ENCODE measurements at places on chromosomes 1 and 21. TPM values are rescaled to one million over a fixed set of nuclear protein-coding genes. Genes with fewer than 3 reads are reported as not detected.

The WDR47 gene
- total RNA-seq, result 22.4 TPM

The OR14A16 gene
- not detected for total RNA-seq

The S100A16 gene
- total RNA-seq, result 1,000 TPM

The AMPD1 gene
- not detected for total RNA-seq

The PDPN gene
- total RNA-seq, result 65.2 TPM

The MAP1LC3C gene
- not detected for total RNA-seq

The ANGPTL3 gene
- total RNA-seq, result not detected

GRCh38 chr1:106907795-106908194 lies 148.7 kb upstream of the PRMT6 start:
- no peak for DNase-seq

DNA sequence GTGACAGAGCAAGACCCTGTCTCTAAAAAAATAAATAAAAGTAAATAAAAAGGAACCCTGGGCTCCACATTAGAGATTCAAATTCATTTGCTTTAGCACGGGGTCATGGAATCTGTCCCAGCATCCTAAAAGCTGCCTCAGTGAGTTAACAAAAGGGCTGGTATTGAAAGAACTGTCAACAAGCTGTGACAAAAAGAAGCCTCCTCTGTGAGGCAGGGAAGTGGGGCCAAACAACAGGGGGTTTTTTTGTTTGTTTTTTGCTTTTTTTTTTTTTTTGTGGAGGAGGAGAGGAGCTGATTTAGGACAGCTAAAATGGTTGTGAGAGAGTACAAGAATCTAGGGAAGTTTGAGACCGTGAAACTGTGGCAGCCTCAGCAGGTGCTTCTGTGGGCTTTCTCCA lies 115.7 kb downstream of the LIPI start:
- no peak for DNase-seq

- no peak for DNase-seq
These were observed 13.9 kb downstream of the CHIT1 start for GRCh38 chr1:203215573-203215972.

DNA sequence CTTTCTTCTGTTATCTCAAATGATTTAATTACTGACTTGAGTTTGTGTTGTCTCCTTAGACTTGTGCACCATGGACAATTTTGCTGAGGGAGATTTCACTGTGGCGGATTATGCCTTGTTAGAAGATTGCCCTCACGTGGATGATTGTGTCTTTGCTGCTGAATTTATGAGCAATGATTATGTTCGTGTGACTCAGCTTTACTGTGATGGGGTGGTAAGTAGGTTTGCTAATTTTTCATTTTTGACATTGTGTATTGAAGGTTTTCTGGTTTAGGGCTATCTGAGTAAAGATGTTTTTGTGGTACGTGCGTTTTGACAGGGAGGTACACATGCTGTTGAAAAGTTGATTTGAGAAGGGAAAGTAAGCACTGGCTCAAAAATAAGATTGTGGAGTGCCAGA lies 14.1 kb downstream of the TTC3 start:
- DNase-seq, result no peak

GRCh38 chr1:115677565-115677964 lies 35.8 kb downstream of the VANGL1 start:
- DNase-seq, result no peak

- no peak for DNase-seq
These were observed 2.2 kb upstream of the PDZK1IP1 start for GRCh38 chr1:47191940-47192457.

DNA sequence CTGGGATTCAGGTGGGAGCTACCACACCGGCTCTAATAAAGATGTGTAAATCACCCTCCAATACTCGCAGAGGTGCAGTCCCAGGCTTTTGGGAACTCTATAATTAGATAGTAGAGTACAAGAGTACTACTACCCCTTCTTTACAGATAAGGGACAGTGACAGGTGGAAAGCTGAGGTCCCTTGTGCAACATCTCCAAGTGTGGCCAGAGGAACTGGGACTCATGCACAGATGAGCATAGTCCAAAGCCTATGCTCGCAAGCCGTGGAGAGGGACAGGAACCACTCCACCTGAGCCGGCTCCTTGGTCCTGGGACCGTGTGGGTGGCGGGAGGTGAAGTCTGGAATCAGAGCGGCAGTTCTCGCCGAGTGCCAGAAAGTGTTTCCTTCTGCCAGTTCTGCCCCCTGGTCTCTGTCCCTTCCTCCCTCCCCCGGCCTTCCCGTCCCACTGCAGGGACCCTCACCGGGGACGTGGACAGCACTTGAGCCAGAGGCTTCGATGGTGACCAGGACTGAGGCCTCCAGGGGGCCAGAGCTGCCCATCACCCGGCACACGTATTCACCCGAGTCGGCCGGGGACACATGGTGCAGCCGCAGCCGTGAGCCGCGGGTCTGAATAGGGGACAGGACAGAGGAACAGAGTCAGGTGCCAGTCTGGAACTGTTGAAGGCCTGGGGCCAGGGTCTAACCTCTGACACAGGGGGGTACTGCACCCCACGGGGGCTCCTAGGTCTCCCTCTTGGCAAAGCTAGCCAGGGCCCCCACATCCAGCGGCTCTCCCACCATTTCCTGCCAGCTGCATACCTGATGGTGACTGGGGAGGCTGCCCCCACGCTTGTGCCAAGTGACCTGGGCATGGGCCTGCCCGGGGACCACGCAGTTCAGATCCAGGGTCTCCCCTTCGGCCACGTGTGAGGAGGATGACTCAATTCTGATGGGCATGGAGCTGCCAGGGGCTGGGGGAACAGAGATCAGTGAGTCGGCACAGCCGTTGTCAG lies 33.9 kb downstream of the LDLRAD2 start:
- no peak for DNase-seq

GRCh38 chr1:238099871-238100270 lies 209.1 kb upstream of the ZP4 start:
- peak; percentile 38 for DNase-seq

DNA sequence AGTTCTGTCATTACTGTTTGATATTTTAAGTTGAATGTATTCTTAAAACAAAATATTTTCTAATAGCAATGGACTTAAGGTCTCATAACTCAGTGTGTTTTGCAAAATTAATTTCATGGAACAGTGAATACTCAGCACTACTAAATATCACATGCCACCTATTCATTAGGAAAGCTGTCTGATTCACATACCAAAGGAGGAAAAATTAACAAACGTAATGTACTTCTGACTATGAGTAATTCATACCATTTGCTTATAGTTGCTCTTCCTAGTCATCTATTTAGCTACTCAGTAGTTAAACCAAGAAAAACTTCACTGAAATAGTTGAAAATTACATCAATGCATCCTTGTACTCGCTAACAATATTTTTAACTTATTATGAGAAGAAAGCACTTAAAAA lies 35.2 kb downstream of the TP53BP2 start:
- no peak for DNase-seq

DNA sequence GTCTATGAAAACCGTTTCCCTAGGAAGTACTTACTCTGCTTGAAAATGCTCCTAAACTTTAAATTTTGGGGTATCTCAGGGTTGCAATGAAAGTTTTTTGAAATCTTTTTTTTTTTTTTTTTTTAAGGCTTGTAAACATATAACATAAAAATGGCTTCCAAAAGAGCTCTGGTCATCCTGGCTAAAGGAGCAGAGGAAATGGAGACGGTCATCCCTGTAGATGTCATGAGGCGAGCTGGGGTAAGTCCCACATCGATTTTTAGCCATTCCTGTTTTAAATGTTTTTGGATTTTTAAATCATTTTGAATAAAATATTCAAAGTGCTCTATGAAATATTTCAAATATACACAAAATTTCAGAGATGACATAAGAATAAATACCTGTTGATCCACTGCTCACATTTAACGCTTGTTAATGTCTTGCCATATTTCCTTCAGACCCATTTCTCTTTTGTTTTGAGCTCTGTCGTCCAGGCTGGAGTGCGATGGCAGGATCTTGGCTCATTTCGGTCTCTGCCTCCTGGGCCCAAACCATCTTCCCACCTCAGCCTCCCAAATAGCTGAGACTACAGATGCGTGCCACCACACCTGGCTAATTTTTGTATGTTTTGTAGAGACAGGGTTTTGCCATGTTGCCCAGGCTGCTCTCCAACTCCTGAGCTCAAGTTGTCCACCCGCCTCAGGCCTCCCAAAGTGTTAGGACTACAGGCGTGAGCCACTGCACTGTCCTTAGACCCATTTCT lies 1.3 kb downstream of the PARK7 start:
- no peak for DNase-seq

GRCh38 chr1:193747579-193747978 lies 561.2 kb upstream of the B3GALT2 start:
- DNase-seq, result no peak

DNA sequence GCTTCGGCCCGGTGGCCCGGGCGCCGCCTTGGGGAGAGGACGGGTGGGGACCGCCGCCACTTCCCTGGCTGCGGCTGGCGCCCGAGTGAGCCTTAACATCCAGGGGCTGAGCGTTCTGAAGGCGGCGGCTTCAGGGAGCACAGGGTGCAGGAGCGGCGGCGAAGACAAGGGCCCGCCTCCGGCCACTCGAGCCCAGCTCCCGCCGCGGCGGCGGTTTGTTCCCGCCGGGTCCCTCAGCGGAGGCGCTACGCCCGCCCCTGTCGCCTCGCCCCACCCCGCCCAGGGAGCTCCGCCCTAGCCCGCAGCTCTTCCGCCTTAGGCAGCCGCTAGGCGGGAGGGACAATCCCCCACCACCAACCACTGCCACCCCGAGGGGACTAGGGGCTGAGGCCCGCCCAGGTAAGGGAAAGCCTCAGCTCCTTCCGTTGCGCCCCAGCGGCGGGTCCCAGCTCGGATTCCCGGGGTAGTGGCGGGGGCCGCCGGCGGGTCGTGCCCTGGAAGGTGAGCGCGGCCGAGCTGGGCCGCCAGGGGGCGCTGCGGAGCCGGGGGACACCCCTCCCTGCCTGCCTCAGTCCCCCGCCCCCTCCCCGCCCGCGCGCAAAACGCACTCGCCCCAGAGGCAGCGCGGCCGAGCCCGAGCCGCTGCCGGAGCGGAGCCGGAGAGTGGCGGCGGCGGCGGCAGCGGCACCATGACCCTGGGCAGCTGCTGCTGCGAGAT lies at the start of gene FOXD2:
TSS of gene FOXD2 (plus strand) at position 598 of the 718 bp plus-strand sequence. CDS start at position 690, 92 bp downstream.
- peak; percentile 49 for DNase-seq

- peak; percentile 97 for DNase-seq
These were observed 22.0 kb upstream of the BLACAT1 start for GRCh38 chr1:205477759-205478247.

GRCh38 chr1:87437663-87438295 lies 109.1 kb downstream of the LMO4 start:
- DNase-seq, result no peak

DNA sequence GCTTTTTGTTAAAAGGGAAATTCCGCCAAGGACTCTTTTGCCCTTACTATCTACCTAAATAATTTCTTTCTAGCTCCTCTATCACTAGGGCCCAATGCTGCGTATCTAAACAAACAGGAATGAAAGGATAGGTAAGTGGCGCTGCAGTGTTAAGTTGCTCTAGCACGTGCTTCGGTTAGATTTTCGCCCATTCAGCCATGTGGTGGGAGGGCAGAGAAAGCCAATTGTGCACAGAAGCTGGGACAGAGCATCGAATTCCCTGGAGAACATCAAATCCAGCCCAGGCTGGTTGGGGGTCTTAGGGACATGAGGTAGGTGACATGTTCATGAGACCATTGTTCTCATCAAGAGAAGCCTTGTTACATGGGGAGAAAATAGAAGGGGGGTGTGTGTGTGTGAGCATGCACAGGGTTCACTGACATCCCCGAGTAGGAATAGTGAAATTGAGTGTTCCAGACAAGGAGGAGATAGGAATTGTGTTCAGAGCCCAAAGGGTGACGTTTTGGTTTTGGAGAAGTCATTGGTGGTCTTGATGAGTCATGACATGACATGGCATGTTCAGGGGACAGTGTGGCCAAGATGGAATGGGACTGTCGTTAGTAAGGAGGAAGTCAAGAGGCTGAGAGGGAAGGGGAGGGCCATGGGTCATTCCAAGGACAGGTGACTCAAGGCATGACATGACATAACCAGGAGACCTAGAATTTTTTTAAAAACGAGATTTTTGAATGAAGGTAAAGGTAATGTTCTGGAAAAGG lies 107.1 kb downstream of the TLR5 start:
- DNase-seq, result no peak

GRCh38 chr1:17643861-17644703 lies 104.6 kb downstream of the ARHGEF10L start:
- DNase-seq, result no peak

- peak; percentile 56 for DNase-seq
These were observed 232.5 kb upstream of the JUN start for GRCh38 chr1:59016390-59016789.

- DNase-seq, result peak; percentile 92
These were observed 25.2 kb downstream of the MAPKAPK2 start for GRCh38 chr1:206709772-206710459.

DNA sequence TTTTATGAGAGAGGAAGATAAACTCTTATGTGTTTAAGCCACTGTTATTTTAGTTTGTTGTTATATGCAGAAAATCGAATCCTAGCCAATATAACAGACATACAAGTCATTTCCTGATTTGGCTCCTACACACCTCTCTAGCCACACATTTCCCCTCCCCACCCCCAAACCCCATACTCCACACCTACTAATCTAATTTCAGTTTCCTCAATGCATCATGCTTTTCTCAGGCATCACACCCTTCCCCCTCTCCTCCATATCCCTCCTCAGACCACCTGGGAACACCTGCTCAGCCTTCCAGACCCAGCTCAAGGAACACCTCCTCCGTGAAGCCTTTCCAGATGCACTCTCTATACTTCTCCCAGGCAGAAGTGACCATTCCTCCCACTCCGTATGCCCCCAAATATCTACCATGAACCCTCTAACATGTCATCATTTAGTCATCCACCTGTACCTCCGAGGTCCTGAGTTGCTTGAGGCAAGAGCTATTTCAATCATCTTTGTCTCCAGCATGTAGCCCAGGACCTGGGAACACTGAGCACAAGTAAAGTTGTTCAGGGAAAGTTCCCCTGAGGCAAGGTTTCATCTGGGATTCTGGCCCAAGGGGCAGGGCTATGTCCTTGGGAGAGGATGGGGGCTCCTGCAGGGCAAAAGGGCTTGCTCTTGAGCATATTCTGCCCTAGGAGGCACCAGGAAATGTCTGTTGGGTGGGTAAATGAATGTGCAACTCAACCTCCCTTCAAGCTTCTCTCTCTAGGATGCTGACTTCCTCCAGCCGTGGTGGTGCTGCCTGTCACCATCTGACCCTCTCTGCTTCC lies 126.8 kb downstream of the HIVEP3 start:
- no peak for DNase-seq

- DNase-seq, result peak; percentile 78
These were observed 28.2 kb upstream of the IKBKE start for GRCh38 chr1:206442101-206442500.

- no peak for DNase-seq
These were observed 43.3 kb downstream of the POU2F1 start for GRCh38 chr1:167263819-167264464.

GRCh38 chr1:238752327-238752726 lies 634.0 kb upstream of the CHRM3 start:
- no peak for DNase-seq

- DNase-seq, result no peak
These were observed 3.8 kb downstream of the LRRC3 start for GRCh38 chr21:44458971-44459711.

DNA sequence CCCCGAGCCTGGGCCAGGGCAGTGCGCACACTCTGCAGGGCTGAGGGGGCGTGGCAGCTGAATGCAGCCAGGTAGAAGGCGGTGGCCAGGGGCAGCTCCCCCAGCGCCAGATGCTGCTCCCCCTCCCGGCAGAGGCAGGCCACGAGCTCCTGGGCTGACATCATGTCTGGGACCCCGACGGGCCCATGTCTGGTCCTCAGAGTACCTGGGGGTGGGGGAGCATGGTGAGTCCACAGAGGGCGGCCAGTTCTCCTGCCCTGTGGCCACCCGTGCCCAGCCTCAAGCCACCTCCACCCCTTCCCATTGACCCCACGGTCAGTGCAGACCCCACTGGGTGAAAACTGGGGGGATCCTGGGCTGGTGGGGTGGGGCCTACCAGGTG lies 838 bp downstream of the TTC34 start:
- DNase-seq, result no peak

All from foreskin keratinocyte (primary cell).